ENCODE measurements at places on chromosomes 16 and 17. TPM values are rescaled to one million over a fixed set of nuclear protein-coding genes. Genes with fewer than 3 reads are reported as not detected.

- H3K4me1 ChIP-seq: peaks cover 61% of the 10 kb centered on the region
- H3K4me3 ChIP-seq: no peak overlapping the region
- no peak for DNase-seq
- H3K27me3 ChIP-seq: no peaks in the 10 kb centered on the region
- H3K27ac ChIP-seq: no peak overlapping the region
Measured at GRCh38 chr17:19642373-19642893, 6.1 kb upstream of the ALDH3A2 start.

DNA sequence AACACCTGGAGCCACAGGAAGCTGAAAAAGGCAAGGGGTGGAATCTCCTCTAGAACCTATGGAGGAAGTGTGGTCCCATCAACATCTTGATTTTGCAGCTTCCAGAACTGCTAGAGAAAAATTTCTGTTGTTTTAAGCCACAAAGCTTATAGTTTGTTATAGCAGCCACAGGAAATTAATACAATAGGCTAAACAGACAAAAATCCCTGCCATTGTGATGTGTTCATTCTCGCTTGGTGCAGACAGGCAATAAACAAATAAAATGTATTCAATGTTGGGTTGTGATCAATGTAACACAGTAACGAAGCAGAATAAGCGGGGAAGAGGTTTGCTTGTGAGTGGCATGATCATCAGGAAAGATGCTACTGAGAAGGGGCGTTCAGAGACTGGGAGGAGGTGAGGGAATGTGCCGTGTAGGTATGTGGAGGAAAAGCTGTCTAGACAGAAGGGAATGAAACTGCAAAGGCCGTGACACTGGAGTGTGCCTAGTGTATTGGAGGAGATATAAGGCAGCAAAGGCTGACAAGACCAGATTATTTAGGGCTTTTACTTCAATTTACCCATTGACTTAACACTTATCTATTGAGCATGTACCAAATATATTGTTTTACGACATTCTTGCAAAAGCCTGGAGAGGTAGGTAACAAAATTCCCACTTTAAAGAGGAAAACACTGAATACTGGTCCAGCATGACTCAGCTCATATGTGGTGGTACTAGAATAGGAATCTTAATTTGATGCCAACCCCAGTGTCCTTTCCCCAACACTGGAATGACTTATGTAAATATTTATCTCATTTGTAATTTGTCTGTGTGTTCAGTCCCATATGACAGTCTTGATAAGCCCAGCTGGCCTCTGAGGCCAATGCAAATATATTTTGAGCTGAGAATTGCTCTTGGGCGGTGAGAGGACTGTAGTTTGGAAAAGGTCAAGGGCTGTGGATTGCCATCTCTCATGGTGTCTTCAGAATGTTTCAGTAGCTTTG, 375.9 kb downstream of the CDH13 start:
- no peak for DNase-seq
- H3K36me3 ChIP-seq: no peaks in the 10 kb centered on the region
- H3K4me1 ChIP-seq: no peaks in the 10 kb centered on the region
- H3K4me3 ChIP-seq: no peak overlapping the region
- H3K27me3 ChIP-seq: no peaks in the 10 kb centered on the region

- DNase-seq: no peak
- no peaks in the 10 kb centered on the region for H3K4me1 ChIP-seq
- H3K36me3 ChIP-seq: peaks cover 9% of the 10 kb centered on the region
- no peak overlapping the region for H3K4me3 ChIP-seq
- no peak overlapping the region for H3K27ac ChIP-seq
- no peaks in the 10 kb centered on the region for H3K27me3 ChIP-seq
Measured at GRCh38 chr17:46730679-46731078, 87.8 kb downstream of the WNT3 start.

- no peaks in the 10 kb centered on the region for H3K4me1 ChIP-seq
- H3K27me3 ChIP-seq: peaks cover 15% of the 10 kb centered on the region
- no peaks in the 10 kb centered on the region for H3K36me3 ChIP-seq
- no peak overlapping the region for H3K4me3 ChIP-seq
- H3K27ac ChIP-seq: no peak overlapping the region
Measured at GRCh38 chr16:55469821-55470532, 9.0 kb upstream of the MMP2 start.

GRCh38 chr16:1890024-1890707, 18.2 kb upstream of the MEIOB start:
- no peak overlapping the region for H3K4me3 ChIP-seq
- DNase-seq: no peak
- H3K36me3 ChIP-seq: no peaks in the 10 kb centered on the region
- no peaks in the 10 kb centered on the region for H3K4me1 ChIP-seq
- no peak overlapping the region for H3K27ac ChIP-seq
- H3K27me3 ChIP-seq: no peaks in the 10 kb centered on the region

EVI2A gene
- total RNA-seq: not detected

DNA sequence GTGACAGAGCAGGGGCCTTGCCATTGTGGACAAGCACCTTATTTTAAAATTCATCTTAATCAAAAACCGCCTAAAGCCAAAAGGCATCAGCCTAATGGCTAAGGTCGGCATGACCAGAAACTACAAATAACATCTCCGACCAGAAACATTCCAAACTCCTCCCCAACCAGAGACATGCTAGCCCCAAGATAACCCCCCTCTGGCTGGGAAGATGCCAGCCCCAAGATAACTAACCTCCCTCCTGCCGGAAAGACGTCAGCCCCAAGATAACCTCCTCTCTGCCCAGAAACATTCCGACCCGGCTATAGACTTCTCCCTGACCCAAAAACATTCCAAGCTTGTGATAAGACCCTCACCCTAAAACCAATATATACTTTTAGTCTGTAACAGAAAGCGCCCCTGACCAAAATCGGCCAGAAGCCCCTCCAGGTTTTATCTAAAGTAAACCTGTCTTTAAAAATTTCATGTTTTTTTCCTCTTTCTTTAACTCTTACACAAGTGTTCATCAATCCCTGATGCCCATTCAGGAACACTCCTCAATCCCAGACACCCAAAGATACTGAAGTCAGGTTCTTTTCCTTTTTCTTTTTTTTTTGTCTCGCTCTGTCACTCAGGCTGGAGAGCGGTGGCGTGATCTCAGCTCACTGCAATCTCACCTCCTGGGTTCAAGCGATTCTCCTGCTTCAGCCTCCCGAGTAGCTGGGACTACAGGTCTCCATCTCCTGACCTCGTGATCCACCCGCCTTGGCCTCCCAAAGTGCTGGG, 32.7 kb downstream of the TLE7 start:
- DNase-seq: no peak
- no peak overlapping the region for H3K4me3 ChIP-seq
- H3K27ac ChIP-seq: no peak overlapping the region
- H3K36me3 ChIP-seq: no peaks in the 10 kb centered on the region
- H3K4me1 ChIP-seq: peaks cover 11% of the 10 kb centered on the region

CCL15 gene
- total RNA-seq: 23.2 TPM

GRCh38 chr17:32943206-32943605, 15.3 kb downstream of the TMEM98 start:
- no peak overlapping the region for H3K27ac ChIP-seq
- no peak for DNase-seq
- H3K4me1 ChIP-seq: peaks cover 22% of the 10 kb centered on the region
- H3K36me3 ChIP-seq: peaks cover 26% of the 10 kb centered on the region
- no peaks in the 10 kb centered on the region for H3K27me3 ChIP-seq

CACNB1 gene
- total RNA-seq: 0.75 TPM

- H3K4me1 ChIP-seq: 0 out of 2 replicates have a peak, but pooled peaks cover 9% of the 10 kb centered on the region
- no peaks in the 10 kb centered on the region for H3K36me3 ChIP-seq
- no peak overlapping the region for H3K27ac ChIP-seq
- no peak overlapping the region for H3K4me3 ChIP-seq
Measured at GRCh38 chr17:47720754-47721533, 12.1 kb upstream of the TBX21 start.

AATK gene
- total RNA-seq: 8.4 TPM

DNA sequence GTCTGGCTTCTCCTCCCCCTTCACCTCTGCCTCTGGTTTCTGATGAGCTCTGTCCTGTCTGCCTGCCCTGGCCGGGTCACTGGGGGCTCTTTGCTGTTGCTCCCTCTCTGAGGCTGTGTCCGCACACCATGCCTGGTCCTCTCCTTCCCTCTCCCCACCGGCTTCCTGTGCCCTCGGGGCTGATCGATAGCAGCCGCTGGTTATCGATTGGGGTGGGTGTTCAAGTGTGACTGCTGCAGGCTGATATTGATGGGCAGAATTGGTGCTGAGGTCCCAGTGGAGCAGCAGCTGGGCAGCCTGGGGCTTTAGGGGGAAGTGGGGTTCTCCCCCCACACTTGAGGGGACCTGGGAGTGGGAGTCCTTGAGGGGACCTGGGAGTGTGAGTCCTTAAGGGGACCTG, 16.4 kb downstream of the MRM1 start:
- no peaks in the 10 kb centered on the region for H3K4me1 ChIP-seq
- no peaks in the 10 kb centered on the region for H3K36me3 ChIP-seq
- no peak overlapping the region for H3K27ac ChIP-seq
- no peaks in the 10 kb centered on the region for H3K27me3 ChIP-seq

TEKT5 gene
- not detected for total RNA-seq

DNA sequence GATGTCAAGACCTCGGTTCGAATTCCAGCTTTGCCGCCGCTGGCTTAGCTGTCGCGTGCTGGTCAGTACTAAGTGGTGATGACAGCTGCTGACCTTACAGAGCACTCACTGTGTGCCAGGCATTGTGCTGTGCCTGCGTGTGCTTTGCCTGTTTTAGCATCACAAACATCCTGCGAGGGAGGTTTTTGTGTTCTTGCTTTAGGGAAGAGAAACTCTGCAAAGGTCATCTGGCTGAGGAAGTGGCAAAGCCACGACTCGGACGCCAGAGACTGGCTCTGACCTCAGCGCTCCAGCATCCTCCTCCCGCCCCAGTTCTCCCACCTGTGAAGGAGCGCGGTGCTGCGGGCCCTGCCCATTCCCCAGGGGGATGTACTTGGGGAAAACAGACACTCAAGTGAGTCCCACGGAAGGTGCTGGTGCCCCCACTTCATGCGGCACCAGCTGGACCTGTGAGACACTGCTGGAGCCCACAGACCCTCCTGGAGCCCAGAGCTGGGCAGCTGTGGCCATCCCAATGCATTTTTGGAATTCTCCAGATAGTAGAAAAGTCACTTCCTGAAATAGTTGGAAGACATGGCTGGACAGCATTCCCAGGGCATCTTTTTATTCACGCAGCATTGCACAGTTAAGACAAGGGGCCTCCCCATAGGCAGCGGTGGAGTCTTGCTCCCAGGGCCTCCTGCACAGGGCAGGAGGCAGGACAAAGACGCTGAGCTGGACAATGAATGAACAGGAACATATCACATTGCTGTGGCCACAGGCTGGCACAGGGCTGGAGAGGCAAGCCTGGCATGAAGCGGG, 20.0 kb upstream of the HERPUD1 start:
- no peak for DNase-seq
- H3K4me3 ChIP-seq: peak overlapping the region; percentile 68
- H3K27me3 ChIP-seq: peaks cover 12% of the 10 kb centered on the region
- peaks cover 57% of the 10 kb centered on the region for H3K4me1 ChIP-seq
- H3K36me3 ChIP-seq: no peaks in the 10 kb centered on the region

PRSS22 gene
- 0.24 TPM for total RNA-seq

- no peak overlapping the region for H3K27ac ChIP-seq
- no peak overlapping the region for H3K4me3 ChIP-seq
- H3K27me3 ChIP-seq: no peaks in the 10 kb centered on the region
- H3K4me1 ChIP-seq: no peaks in the 10 kb centered on the region
Measured at GRCh38 chr16:80716564-80717139, 87.7 kb downstream of the CDYL2 start.

DNA sequence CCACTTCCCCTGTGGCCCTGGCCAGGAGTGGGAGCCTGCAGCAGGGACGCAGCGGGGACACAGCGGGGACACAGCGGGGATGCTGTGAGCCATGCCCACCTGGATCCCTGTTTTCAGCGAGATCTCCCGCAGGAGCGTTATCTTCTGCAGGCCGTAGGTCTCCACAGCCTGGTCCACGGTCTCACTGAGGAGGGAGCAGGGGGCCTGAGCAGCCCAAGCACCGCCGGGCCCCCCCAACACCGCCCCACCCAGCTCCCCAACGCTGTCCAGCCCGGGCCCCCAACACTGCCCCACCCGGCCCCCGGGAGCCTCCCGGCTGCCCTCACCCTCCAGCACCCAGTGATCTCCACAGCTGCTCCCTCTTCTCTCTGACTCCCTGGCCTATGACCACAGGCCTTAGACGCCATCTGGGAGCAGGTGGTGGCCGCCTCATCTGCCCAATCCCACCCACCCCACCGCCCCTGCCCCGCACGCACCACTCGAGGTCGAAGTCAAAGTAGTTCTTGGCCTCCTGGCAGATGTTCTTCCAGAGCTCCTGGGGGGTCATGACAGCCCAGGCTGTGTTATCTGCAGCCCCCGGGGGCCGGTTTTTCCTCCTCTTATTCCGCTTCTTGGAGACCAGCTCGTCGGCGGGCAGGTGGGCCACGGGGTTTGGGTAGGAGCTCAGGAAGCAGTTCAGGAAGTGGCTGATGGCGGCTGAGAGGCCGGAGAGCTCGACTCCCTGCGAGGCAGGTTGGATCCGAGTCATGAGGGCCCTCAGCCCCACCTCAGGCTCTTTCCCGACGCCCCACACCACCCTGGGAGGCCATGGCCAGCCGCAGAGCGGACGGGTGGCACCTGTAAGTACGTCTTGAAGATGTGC, 17.0 kb downstream of the CLUH start:
- no peak for DNase-seq
- no peak overlapping the region for H3K27ac ChIP-seq
- H3K36me3 ChIP-seq: peaks cover 44% of the 10 kb centered on the region

DNA sequence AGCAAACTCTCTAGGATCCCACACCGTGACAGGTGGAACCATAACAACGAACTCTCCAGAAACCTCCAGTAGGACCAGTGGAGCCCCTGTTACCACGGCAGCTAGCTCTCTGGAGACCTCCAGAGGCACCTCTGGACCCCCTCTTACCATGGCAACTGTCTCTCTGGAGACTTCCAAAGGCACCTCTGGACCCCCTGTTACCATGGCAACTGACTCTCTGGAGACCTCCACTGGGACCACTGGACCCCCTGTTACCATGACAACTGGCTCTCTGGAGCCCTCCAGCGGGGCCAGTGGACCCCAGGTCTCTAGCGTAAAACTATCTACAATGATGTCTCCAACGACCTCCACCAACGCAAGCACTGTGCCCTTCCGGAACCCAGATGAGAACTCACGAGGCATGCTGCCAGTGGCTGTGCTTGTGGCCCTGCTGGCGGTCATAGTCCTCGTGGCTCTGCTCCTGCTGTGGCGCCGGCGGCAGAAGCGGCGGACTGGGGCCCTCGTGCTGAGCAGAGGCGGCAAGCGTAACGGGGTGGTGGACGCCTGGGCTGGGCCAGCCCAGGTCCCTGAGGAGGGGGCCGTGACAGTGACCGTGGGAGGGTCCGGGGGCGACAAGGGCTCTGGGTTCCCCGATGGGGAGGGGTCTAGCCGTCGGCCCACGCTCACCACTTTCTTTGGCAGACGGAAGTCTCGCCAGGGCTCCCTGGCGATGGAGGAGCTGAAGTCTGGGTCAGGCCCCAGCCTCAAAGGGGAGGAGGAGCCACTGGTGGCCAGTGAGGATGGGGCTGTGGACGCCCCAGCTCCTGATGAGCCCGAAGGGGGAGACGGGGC, 1.3 kb downstream of the SPN start:
- H3K4me1 ChIP-seq: peaks cover 52% of the 10 kb centered on the region
- DNase-seq: no peak
- no peak overlapping the region for H3K4me3 ChIP-seq
- H3K27me3 ChIP-seq: no peaks in the 10 kb centered on the region

GRCh38 chr16:50474138-50474537, 74.1 kb upstream of the NKD1 start:
- no peak overlapping the region for H3K4me3 ChIP-seq
- peaks cover 55% of the 10 kb centered on the region for H3K4me1 ChIP-seq
- no peaks in the 10 kb centered on the region for H3K27me3 ChIP-seq

HSPB9 gene
- total RNA-seq: 0.24 TPM

- H3K27ac ChIP-seq: no peak overlapping the region
- peaks cover 3% of the 10 kb centered on the region for H3K27me3 ChIP-seq
- no peak overlapping the region for H3K4me3 ChIP-seq
- no peak for DNase-seq
Measured at GRCh38 chr17:44797802-44798201, 32.3 kb downstream of the GJC1 start.
